ENCODE measurements at places on chromosomes 6 and 20. TPM values are rescaled to one million over a fixed set of nuclear protein-coding genes. Genes with fewer than 3 reads are reported as not detected.

DNA sequence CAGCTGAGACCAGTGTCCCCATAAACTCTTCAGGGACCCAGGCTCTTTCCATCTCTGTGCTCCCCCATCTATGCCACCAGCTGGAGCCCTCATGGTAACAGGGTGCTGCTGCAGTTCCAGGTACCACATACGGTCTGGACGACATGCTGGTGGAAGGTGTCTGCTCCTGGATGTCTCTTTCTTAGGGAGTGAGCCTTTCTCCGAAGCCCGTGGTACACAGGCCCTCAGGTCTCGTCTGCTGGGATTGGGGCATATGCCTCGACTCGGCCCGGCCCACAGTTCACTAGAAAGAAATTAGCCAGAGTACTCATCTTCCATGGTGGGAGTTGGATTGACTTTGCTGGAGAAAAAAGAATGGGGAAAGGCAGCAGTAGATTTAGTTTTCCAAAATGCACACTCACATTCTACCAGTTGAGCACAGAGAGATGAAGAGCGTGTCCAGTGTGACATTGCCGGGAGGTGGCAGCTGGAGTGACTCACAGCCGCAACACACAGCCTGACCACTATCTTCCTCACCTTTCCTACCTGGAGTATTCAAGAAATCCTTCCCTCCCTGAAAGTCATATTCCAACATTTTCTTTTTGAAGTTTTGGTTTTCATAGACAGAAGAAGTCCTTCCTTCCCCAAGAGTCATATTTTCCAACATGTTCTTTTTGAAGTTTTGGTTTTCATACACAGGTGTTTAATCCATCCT lies 18.6 kb upstream of the SPO11 start:
- no peak for DNase-seq

GRCh38 chr6:5121956-5122355 lies 36.8 kb downstream of the PPP1R3G start:
- no peak for DNase-seq

GRCh38 chr6:149566410-149567193 lies 427 bp downstream of the GINM1 start:
- DNase-seq, result peak; percentile 81

The BMP2 gene
- 49.0 TPM for total RNA-seq

DNA sequence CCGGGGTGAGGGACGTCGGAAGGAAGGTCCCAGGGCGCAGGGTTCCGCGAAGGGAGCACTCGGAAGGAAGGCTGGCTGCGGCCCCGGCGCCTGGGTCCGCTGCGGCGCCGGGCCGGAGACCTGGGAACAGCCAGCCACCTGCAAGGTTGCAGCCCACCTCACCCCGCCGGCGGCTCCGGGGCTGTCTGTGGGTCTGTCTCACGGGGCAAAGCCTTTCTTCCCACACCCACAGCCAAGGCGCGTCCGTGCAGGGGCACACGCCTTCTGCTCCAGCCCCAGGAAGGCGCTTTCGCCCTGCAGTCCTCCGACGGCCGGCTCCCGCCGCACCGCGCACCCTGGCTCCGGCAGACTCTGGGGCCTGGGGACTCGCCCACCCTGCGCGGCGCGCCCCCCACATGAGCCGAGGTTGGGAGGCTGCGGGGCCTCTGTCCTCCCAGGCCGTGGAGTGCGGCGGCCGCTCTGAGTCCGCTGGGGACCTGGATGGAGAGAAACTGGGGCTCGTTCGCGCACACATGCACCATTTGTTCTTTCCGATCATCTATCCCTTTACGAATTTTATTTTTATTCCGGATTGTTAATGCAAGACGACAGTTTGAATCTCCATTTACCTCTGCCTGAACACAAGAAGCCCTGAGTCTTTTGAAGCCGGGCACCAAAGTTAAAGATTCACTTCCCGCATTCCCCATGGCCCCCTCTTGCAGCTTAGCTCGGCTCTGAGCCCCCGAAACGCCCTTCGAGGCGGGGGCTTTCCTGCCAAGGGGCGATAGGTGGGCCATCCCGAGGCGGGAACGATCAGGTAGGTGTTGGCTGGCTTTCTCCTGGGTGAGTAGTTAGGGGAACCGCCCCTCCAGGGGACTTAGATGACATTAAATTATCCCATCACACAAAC lies 4.5 kb upstream of the FOXC1 start:
- no peak for DNase-seq

The SLC44A4 gene
- total RNA-seq, result 201 TPM

DNA sequence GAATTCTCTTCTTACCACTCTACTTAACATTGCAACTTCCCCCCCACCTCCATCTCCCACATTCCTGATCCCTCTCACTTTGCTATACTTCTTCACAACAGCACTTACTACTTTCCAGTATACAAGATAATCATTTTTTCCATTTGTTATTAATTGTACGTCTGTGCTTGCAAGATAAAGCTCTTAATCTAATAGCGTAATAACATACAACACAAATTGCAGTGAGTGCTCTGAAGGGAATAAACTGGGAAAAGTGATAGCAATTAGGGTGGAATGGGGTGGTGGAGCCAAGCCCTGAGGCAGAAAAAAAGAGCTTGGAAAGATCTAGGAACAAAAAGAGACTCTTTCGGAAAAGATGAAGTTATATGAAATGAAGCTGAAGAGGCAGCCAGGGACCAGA lies 8.5 kb downstream of the CGAS start:
- DNase-seq, result no peak

DNA sequence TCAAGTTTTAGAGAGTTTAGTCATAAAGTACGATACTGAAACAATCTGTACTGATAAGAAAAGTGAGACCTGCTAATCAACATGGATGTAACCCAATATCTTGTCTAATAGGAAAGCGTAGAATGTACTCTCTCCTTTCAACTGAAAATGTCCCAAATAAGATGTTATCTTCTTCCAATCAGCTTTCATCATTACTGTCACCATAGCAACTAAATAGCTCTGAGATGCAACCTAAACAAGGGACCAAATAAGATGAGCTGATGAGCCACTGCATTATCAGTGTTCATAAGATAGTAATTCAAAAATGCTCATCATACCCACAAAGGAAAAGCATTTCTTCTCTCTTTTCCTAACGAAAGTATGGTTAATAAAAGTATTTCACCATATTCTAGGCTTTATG lies 1108.3 kb upstream of the MAP3K7 start:
- DNase-seq, result no peak

GRCh38 chr6:18330548-18331081 lies 56.5 kb upstream of the RNF144B start:
- no peak for DNase-seq

DNA sequence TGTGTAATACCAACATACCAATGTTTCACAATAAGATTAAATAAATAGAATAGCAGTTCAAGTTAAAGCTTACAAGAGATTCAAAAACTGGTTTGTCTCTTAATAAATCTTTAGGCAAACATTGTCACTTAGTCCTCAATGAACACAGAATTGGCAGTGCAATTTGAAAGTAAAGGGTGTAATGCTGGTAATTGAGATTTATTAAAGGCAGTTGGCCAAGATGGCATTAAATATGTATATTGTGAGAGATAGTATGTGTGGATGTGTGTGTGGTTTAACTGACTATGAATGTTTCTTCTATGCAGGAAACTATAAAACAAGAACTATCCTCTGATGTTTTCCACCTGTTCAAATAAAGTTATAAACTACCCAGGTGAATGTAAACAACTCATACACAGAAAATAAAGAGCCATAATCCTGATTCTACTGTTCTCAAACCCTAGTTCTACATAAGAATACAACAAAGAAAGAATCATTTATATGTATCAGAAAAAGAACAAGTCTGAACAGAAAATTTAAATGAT lies 267.9 kb upstream of the PTCHD4 start:
- DNase-seq, result no peak

The TNNC2 gene
- not detected for total RNA-seq

GRCh38 chr20:2221921-2222320 lies 73.9 kb upstream of the TGM3 start:
- DNase-seq, result no peak

DNA sequence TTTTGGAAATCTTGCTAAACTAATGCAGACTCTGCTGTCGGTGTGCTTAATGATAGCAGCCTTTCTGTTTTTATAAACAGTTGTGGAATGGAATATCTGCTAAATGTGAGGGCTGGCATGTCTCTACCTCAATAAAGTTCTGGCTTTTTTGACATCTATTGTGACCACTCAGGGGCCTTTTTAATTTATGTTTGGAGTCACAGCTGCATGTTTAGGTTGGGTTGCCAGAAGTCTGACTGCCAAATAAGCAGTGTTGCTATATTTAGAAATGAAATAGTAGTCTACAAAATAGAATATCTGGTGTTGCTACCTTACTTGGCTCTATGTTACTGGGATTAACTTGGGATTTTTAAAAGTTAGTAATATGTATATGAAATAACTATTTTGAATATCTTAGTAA lies 125.1 kb upstream of the LOC128125822 start:
- DNase-seq, result peak; percentile 46

DNA sequence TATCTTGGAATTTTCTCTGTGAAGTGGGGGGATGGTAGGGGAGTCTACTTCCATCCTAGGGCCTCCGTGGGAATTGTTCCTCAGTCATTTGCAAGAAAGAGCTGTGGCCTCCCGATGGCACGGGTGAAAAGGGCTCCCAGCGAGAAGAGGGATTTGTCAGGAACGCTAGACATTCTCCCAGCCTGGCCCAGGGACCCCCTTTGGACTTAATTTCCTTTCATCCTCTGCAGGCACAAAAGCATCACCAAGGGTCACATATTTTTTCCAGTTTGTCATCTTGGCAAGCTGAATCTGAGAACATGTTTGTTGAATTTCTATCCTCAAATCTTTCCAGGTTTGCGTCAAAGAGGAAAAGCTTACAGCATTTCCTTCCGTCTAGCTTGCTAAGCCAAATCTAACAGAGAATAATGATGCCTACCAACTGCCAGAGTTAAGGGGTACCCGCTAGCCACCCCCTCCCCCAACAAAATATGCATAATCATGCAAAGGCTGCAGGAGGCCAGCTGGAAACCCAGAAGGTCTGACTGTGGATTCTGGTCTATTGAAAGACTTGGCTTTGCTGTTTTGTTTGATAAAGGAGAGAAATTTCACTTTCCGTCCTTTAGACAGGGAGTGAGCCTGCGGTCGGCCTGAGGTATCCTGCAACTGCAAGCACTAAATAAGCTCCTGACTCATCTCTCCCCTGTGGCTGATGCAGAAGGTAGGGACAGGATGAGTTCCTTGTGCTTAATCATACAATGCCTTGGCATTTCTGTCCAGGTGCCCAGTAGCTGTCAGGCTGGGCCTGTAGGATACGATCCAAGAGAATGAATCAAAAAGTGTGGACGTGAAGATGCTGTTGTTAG lies 23.1 kb downstream of the PSMG4 start:
- DNase-seq, result no peak

GRCh38 chr20:3146732-3147341 lies 12.8 kb downstream of the FASTKD5 start:
- no peak for DNase-seq

GRCh38 chr6:165760126-165760802 lies 97.2 kb upstream of the PDE10A start:
- DNase-seq, result no peak

The PLCB1 gene
- 21.6 TPM for total RNA-seq

DNA sequence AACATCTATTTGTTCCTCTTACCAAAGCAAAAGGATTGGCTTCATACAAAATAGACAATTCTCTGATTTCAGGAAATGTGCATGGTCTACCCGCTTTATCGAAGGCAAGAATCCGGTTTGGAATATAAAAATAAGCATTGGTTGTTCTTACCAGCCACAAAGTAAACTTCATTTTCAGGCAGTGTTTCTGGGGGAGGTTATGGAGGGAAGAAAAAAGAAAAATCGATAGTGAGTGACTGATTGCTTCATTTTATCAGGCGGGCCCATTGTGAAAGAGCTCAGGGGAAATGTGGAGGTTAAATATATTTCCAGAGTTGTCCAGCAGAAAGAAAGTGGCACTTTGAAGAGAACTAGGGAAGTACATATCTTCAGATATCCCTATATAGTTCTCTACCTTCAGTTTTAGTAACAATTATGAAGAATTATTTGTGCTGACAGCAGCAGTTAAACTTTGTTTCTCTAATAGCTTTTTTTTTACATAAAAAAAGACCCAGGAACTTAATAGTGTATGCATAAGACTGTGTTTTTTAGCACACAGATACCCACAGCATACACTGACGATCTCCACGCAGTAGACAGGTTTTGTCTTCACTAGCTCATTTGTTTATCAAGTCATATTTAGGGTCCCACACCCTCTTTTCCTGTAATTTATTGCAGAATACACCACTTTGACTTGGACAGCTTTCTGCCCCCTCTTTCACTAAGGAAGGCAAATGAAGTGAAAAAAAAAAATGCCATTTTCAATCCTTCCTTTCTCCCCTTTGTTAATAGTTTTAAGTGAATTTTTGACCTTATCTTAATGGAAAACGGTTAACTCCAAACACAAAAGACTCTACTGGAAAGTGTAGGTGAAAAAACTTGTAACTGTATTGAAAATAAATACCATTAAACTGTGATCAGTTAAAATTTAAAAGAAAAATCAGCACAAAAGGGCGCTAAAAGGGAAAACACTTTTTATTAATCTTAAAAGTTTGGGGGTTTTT lies 2.9 kb downstream of the POU3F2 start:
- DNase-seq, result no peak

DNA sequence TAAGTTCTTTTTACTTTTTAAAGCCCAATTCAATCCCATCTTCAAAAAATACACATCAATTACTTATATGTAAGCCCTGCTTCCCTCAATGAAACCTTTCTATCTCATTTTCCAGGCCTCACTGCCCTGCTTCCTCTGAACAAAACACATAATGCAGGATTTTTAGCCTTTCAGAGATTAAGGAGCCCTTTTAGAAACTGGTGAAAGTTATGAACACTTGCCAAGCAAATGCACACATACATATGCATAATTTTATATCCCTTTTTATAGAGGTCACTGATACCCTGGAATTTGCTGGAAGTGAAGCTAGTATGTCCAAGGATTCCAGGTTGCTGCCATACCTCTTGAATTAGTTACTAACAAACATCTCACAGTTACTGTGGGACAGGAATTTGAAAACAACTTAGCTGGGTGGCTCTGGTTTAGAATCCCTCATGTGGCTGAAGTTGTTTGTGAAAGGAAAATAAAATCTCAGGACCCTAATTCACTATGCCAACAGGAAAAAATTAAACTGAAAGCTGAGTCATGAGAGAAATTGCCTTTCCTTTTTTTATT lies 75.8 kb downstream of the UBE3D start:
- no peak for DNase-seq

DNA sequence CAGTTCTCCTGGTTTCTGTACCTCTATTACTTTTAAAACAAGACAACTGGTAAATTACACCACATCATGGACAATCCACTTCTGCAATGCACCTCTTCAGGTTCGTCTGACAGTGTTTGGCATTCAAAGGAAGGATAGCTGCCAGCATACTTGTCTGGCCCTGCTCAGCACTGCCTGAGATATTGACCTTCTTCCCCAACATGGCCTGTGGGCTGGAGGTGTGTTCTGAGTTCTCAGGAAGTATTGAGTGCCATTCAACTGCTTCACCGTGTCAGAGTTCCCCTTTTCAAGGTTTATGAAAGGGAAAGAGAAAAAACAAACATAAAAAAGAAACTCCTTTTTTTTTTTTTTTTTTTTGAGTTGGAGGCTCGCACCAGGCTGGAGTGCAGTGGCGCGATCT lies 267.9 kb upstream of the SASH1 start:
- no peak for DNase-seq

GRCh38 chr6:144847916-144848315 lies 562.8 kb downstream of the UTRN start:
- DNase-seq, result no peak

All from stomach (tissue), 19 donors.